ENCODE measurements at places on chromosomes 7 and 10. TPM values are rescaled to one million over a fixed set of nuclear protein-coding genes. Genes with fewer than 3 reads are reported as not detected.

Gene ADRB1
- not detected for total RNA-seq

Gene CFAP70
- total RNA-seq: 2.0 TPM

GRCh38 chr10:8088504-8088903 lies 34.0 kb downstream of the GATA3 start:
- DNase-seq: no peak

Gene FFAR4
- total RNA-seq: 14.9 TPM

- DNase-seq: no peak
Observed at GRCh38 chr10:178723-179122, 43.5 kb downstream of the ZMYND11 start.
